NCI-H2081 treated with DMSO at 0.1 percent for 48 hours (cell line): ENCODE measurements at places on chromosomes 12 and 14.

GRCh38 chr14:59451849-59452248 is 13.3 kb downstream of the GPR135 start:
- no peak for DNase-seq

- DNase-seq = no peak
These were observed 16.2 kb upstream of the IGF1 start for GRCh38 chr12:102496591-102496990.

DNA sequence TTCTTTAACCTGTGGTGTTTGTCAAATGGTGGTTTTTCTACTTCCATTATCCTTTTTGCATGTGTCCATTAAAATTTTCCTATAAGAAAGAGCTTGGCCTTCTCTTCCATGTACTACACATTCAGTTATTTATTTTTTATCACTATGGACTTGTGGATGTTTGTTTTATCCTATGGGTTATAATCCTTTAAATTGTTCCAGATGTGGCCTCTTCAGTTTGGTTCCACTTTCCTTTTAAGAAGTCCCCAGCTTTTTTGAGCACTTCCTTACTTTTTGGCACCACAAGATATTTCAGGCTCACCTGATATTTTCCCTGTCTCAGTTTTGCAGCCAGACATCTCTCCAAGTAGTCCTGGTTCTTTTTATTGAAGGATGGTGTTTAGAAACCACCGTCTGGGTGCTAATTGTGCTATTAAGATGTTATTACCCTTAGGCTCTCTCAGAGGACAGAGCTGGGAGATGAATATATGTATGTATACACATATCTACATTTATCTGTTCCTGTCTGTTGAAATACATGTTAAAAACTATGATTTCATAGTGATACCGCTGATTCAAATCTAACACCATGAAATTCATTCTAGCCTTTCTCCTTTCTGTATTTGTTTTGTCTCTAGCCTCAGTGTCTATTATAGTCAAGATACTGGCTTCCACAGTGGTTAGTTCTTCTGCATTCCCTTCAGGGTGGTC is 408.5 kb upstream of the RGS6 start:
- DNase-seq = no peak

- DNase-seq = no peak
These were observed 54.9 kb downstream of the ZNF664 start for GRCh38 chr12:124027753-124028554.

DNA sequence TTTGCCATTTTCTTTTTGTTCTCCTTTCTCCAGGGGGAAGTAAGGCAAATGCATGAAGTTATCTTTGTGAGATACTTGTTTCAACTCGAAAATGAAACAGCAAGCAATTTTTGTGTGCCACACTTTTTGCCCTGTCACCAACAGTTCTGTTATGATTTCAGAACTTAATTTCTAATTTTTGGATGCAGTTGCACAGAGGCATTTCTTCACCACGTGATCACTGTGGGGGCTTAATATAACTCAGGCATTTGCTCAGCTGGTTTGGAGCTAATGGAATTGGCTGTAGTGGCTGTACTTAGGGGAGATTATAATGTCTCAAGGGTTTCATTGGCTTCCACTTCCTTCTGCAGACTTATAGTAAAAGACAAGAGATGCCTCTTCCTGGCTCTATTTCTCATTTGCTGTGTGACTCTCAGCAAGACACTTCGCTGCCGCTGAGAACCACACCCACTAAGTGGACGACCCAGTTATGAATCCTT is 452.4 kb downstream of the RAD51B start:
- DNase-seq = no peak

GRCh38 chr12:46686267-46686942 is 139.4 kb downstream of the SLC38A4 start:
- DNase-seq = no peak

DNA sequence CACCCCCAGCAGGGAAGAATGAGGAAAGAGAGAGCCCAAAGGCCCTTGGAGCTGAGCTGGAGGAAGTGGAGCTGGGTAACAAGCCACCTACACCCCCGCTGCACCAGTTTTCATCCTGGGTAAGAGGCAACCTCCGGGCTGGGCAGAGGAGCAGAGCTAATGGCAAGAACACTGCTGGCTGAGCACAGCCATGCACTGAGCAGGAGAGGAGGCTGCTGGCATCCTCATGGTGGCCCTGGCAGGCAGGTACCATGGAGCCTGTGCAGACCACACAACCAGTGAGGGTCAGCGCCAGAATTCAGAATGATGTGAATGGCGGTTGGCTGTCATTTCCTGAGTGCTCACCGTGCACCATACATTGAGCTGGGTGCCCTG is 29.7 kb downstream of the PLEKHH1 start:
- DNase-seq = no peak

DNA sequence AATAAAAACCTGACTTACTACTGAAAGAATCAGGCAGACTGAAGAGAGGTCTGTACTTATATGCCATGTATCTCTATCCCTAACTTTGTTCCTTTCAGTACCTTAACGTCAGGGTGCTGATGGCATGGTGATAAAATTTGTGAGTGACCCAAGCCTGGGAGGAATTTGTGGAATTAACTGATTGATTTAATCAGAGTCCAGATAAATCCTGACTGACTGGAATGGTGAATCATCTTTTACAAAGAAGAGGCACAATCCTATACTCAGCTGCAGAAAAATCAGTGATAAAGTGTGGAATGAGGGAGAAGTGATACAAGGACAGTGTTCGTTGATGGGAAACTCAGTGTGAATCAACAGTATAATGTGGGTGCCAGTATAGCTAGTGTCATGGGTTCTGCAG is 3.7 kb downstream of the TDG start:
- no peak for DNase-seq

- DNase-seq = no peak
These were observed 103.3 kb downstream of the ADCK1 start for GRCh38 chr14:77903221-77903620.

DNA sequence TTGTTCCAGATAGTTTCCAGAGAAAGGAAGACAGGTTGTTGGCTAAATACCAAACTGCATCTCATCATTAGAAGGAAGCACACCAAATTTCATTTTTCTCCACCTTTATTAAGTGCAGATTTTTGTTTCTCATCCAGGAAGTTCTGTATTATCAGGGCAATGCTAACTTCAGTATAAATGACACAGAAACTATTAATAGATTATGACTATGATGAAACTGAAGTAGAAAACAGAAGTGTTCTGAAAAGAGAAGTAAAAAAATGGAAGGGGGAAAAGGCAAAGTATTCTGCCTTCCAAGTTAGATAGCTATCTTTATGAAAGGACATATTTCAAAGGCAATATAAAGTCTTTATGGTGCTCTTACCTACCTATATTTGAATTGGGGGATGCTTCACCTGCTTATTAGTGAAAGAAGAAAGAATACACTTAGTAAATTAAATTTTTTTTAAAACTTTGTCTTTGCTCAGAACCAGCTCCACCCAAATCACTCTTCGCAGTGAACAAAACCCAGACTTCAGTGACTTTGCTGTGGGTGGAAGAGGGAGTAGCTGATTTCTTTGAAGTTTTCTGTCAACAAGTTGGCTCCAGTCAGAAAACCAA is 223.9 kb downstream of the PTPRO start:
- DNase-seq = no peak

GRCh38 chr14:64628940-64629408 is 75.2 kb upstream of the PLEKHG3 start:
- no peak for DNase-seq

DNA sequence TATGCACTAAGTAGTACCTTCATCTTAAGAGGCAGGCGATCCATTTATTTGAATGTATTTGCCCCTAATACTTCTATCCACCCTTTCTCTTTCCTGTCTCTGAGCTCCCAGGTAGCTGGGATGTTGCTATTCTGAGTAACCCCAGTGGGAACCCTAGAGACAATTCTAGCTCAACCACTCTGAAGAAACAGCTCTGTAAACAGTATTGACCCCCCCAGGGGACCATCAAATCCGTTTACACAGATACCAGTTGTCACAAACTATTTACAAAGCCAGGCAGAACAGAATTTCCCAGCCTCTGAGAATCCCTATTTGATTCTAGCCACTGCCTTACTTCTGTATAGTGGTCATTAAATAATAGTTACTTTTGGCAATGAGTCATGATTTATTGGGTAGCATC is 64.9 kb downstream of the MIPOL1 start:
- no peak for DNase-seq

DNA sequence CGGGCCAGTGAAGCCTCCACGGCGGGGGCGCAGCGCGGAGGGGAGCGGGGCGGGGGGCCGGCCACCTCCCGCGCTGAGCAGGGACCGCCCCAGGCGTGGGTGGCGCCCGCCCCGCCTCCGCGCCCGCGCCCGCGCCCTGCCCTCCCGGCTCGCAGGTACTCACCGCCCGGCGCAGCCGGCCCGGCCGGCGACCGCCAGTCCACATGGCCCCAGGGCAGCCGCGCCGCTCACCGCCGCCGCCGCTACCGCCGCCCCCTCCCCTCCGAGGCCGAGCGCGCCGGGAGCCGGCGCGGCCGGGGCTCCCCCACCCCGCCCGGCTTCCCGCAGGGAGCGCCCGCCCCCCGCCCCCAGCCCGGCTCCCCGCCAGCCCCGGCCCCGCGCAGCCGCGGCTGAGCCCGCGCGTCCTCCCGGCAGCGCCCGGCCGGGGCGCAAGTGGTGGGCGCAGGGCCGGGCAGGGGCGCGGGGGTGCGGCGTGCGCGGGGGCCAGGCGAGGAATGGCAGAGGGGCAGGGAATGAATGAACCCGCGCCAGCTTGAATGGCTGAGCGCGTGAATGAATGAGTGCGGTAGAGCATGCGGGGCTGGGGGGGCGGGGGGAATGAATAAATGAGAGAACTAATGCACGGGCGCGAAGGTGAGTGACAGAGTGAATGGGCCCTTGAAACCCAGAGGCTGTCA is at the start of gene BEGAIN:
BEGAIN (minus strand) TSS at position 332 of the 677 bp plus-strand sequence; CDS start at position 205, 127 bp downstream.
- DNase-seq = no peak

- no peak for DNase-seq
These were observed 49.9 kb downstream of the ESR2 start for GRCh38 chr14:64244279-64244678.

GRCh38 chr12:50198829-50199228 is 31.7 kb upstream of the CERS5 start:
- DNase-seq = no peak

DNA sequence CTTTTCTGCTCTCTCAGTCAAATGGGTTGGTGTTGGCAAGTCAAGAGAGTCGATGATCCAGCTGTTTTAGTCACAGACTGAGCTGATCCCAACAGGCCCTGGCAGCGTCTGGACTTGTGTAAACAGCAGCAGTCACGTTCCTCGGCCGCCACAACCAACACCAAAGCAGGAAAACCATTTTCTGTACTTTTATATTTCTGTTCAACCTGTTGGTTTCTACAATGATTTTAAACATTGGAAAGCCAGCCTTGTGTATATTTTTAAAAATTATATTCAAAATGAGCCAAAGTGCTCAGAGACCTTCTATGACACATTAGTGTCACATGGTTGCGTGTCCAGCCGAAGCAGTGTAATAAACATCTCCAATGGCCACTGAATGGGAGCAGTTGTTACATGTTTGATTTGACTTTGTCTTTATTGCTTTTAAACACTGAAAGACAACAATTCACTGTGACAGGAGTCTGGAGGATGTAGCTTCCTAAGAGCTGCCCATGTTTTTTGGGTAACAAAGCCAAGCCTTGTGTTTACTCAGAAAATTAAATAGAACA is 5.9 kb upstream of the SIVA1 start:
- no peak for DNase-seq

GRCh38 chr12:50567926-50568325 is 63.1 kb downstream of the DIP2B start:
- DNase-seq = no peak

- DNase-seq = no peak
These were observed 43.0 kb upstream of the TSPAN9 start for GRCh38 chr12:3034067-3034750.

- no peak for DNase-seq
These were observed 194.9 kb upstream of the OR4E1 start for GRCh38 chr14:21868442-21869046.

DNA sequence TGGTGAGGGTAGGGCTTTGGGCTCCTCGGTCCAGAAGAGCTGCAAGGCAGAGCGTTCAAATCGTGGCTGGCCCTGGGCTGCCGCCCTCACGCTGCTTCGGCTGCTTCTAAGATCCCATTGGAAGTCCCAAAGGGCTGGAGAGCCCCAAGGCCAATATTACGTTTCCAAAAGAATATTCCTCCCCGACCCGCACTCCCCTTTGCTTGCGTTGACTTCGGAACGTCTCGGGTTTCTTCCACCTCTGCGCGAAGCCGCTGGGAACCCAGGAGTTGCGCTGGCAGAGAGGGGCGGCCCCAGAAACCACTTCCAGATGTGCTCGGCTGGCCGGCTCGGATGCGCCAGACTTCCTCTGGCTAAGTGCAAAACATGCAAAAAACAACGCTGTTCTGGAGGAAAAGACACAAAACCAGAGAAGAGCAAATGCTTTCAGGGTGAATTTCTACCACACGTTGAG is at the start of gene GLT8D2:
GLT8D2 (minus strand) TSS at position 285 of the 454 bp plus-strand sequence. CDS start 30,539 bp downstream, outside the sequence.
- DNase-seq = no peak

DNA sequence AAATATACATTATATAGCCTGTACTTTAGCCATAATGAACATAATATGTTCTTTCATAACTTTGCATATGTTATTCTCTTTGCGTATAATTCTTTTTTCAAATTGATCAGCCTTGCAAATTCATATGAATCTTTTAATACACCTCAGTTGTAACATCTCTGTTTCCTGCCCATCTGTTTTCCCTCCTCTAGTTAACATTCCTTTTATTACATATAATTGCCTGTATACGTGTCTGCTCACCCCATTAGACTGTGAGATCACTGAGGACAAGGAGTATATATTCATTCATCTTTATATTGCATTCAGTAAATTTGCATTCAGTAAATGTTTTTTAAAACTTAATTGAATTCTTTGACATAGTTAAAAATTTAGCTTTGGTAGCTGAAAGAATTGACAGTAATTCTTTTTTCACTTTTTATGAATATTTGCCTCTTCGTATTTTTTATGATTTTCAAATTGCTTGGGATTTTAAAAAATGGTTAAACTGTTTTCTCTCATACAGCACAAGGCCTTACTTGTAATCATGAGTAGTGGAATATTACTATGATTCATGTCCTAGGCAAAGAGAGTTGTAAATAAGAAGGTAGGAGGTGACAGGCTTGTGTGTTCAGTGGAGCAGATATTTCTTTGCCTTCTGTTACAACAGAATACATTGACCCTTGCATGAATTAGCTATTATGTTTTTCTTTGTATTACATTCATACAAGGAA is 32.8 kb upstream of the KLHL42 start:
- no peak for DNase-seq

GRCh38 chr12:128840862-128841468 is 12.3 kb upstream of the GLT1D1 start:
- DNase-seq = no peak

- no peak for DNase-seq
These were observed 315.0 kb downstream of the SEC23A start for GRCh38 chr14:38788060-38788459.

GRCh38 chr14:44653641-44654040 is 146.6 kb upstream of the FSCB start:
- DNase-seq = no peak

DNA sequence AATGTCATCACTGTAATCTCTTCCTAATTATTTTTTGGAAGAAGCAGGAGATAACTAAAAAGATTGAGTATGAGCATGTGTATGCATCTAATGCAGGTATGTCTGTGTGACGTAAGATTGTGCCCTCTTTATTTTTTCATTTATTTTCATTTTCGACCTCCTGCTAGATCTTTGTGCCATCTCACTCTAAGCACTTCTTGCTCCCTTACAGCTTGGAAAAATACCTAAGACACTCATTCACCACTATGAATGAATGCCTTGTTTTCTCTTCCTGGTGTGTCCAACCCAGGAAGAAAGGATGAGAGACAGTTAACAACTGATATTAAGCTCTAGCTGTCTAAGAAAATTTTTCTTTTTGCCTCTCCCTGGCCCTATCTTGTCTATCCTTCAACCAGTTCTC is 76.8 kb upstream of the CISTR start:
- DNase-seq = no peak
